ENCODE measurements at places on chromosomes 12 and 14.

GRCh38 chr12:106582641-106583230 is at the start of gene RFX4:
RFX4 (plus strand) TSS chr12:106583004; CDS start chr12:106583321, 317 bp downstream.
- no peak for DNase-seq

DNA sequence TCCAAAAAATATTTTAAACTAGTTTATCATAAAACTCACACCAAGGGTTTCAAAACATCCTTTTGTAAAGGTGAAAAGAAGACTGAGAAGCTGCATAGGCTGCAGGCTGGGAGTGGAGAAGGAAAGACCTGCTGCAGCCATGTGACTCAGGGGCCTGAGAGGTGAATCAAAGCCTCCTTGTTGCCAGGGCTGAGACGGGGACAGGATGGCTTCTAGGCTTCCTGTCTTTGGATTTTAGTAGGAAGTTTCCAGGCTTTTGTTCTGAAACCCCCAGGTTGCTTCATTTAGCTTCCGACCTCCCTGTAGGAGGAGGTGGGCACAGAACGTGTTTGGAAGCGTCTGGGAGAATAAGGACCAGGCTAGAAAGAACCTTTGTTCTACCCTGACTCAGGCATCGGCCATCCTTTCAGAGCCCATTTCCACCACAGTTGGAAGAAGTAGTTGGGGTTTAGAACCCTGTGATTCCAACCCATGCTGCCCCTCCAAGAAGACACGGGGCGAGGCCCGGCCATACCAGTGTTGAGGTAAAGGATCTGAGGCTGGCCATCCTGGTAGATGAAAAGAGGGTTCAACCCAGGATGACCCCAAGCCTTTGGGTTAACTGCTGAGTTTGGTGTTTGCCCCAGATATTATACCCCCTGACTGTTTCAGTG is 122.4 kb downstream of the SLC25A47 start:
- DNase-seq, result no peak

- no peak for DNase-seq
Measured at GRCh38 chr12:111056618-111057521, 136.5 kb upstream of the MYL2 start.

DNA sequence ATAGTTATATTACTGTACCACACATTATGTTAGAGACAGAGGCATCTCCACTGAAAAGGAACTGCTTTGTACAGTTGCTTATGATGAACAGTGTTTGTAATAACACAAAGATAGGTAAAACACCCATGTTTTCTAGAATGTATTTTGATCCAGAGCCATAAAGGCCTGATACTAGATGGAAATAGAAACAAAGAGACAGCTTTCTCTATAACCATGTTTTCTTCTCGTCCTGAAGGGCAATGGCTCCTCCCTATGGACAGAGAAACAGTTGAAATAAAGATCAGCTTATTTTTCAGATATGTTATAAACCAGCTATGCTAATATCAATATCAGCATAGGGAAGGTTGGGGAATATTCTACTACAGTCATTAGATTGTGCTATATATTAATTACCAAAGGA is 109.2 kb downstream of the ATXN7L3B start:
- no peak for DNase-seq

GRCh38 chr12:21265932-21266331 is 68.8 kb downstream of the SLCO1A2 start:
- no peak for DNase-seq

DNA sequence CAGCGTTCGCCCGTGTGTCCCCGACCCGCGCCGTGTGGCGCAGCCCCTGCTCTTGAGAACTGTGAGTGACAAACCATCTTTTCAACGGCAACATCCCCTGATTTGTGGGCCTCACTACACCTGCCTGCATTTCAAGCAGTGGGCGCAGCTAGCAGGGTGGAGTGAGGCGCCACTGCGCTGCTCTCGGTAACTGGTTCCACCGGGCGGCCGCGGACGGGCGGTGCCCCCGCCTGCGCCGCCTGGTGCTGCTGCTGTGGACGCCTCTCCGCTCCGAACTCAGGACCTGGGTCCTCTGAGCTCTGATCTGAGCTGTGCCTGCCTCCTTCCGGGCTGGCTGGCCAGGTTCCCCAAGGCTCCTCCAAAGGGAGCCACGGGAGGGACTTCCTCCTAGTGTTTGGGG is 5.9 kb upstream of the DEGS2 start:
- no peak for DNase-seq

DNA sequence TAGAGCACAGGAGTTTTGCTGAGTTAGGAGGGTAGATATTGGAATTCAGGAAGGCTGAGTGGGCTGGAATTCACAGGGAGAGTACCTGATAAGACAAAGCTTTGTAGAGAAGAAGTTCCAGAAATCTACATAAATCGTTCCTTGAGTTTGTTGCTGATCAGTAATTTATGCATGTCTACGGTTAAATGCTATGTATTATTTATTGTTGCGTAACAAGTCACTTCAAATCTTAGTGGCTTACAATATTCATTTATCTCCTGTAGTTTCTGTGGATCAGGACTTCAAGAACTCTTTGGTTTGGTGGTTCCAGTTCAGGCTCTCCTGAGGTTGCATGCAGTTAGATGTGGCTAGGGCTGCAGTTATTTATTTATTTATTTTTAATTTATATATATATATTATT is 7.8 kb downstream of the PUS7L start:
- no peak for DNase-seq

GRCh38 chr12:57609101-57609780 is 2.0 kb upstream of the ARHGEF25 start:
- no peak for DNase-seq

- no peak for DNase-seq
Measured at GRCh38 chr14:101219896-101220703, 316.6 kb upstream of the RTL1 start.

- DNase-seq, result no peak
Measured at GRCh38 chr12:73076760-73077159, 804.6 kb downstream of the TRHDE start.

- DNase-seq, result no peak
Measured at GRCh38 chr14:50624447-50624846, 43.7 kb downstream of the SAV1 start.

- DNase-seq, result no peak
Measured at GRCh38 chr14:89589400-89590118, 172.5 kb upstream of the FOXN3 start.

- no peak for DNase-seq
Measured at GRCh38 chr12:38139456-38139855, 177.1 kb upstream of the ALG10B start.

DNA sequence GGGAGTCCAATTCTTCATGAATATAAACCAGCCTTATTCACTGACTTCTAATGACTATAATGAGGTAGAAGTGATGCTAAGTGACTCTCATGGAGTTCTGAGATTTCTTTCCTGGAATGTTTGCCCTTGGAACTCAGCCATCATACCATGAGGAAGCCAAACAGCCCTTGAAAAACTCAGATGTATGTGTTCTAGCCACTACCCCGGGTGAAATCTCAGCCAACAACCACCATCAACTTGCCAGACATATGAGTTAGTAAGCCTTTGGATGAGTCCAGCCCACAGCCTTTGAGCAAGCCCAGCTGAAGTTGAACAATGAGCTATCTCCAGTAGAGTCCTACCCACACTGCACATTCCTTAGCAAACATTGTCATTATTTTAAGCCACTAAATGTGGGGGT is 149.5 kb downstream of the SLC6A15 start:
- no peak for DNase-seq

GRCh38 chr14:100410056-100410565 is 87.0 kb downstream of the SLC25A47 start:
- no peak for DNase-seq

DNA sequence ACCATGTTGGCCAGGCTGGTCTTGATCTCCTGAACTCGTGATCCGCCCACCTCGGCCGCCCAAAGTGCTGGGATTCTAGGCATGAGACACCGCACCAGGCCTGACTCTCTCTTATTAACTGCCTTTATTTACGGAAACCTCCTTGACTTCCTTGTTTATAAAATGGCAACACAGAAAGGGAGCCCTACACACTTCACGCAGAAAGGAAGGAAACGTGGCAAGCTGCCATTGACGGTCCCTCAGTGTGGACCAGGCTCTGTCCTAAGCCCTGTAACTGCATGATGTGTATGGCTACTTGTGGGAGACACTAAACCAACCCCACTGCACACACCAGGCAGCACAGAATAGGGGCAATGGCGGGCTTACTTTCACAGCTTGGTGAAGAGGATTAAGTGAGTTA is 11.7 kb downstream of the CINP start:
- no peak for DNase-seq

- no peak for DNase-seq
Measured at GRCh38 chr12:19082365-19082911, 47.1 kb upstream of the PLEKHA5 start.

GRCh38 chr12:125282921-125283320 is 217.7 kb downstream of the AACS start:
- DNase-seq, result no peak

DNA sequence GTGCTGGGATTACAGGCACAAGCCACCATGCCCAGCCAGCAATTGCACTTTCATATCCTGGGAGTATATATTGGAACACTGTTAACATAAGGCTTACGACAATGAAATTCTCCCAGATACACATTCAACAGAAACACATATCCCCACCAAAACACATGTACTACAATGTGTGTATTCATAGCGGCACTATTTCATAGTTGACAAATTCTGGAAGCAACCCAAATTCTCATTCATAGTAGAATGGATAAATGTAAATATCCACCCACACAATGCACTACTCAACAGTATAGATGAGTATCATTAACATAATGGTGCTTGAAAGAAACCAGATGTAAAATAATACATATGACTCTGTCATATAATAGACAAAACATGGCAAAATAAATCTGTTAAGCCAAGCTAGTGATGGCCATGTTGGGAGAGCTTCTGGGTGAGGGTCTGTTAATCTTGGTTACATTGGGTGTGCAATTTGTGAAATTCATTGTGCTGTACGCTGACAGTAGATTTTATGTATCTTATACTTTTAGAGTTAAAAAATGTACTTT is 2.6 kb upstream of the DNAAF2 start:
- DNase-seq, result no peak

DNA sequence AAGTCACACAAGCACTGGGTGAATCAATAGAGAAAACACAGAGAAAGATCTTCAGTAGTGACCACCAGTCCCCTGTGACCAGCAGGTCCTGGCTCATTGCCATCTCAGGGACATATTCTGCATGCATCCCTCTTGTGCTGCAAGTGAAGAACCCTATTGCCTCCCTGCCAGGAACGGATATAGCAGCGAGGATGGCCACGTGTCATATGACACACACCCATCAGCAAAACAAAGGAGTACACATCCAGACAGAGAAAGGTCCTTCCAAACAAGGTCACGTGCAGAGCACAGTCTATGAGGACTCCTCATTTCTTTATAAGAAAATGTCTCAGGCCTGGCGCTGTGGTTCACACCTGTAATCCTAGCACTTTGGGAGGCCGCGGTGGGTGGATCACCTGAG is 638.4 kb downstream of the FLRT2 start:
- DNase-seq, result no peak

DNA sequence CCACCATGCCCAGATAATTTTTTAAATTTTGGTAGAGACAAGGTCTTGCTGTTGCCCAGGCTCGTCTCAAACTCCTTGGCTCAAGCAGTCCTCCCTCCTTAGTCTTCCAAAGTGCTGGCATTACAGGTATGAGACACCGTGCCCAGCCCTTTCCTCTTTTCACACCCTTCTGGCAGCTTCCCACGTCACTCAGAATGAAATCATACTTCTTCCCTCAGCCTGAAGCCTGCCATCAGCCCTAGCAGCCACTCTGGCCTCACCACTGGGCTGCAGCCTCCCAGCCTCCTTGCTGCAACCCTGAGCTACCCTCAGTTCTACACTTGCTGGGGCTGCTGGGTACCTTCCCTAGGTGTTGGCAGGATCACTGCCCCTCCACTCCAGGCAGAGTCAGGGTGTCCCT is 18.2 kb downstream of the ANKRD9 start:
- DNase-seq, result no peak

DNA sequence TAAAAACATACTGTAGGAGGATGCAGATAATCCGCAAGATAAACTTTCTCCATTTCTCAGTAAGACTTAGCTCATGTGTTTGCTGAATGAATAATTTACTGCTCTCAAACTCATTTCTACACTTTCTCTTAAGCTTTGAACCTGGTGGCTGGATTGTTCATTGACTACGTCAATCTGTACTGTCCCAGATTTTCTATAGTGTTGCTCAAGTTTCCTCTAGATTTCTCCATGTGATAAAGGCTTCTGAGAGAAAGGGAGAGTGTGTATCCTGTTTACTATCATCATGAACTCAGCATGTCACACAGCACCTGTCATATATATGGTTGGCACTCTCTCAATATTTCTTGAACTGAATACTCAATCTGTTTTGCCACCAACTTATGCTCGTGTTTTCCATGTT is 518.0 kb upstream of the TBX3 start:
- DNase-seq, result no peak

DNA sequence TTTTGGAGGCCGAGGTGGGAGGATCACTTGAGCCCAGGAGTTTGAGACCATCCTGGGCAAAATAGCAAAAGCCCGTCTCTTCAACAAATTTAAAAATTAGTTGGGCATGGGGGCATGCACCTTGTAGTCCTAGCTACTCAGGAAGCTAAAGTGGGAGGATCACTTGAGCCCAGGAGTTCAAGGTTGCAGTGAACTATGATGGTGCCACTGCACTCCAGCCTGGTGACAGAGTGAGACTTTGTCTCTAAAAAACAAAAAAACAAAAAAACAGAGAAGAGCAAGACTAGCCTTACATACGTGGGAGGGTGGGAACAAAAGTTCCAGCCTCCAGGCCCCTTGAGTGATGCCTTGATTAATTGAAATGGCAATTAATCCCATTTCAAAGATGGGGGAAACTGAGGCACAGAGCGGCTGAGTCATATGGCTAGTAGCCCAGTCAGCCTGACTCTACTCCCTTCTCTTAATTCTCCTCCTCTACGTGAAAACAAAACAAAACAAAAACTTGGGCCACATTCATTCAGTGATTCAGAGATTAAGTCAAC is 3.3 kb upstream of the FAM222A start:
- DNase-seq, result no peak

- DNase-seq, result no peak
Measured at GRCh38 chr14:66758031-66758613, 250.2 kb downstream of the GPHN start.

GRCh38 chr14:33740531-33740930 is 210.3 kb downstream of the EGLN3 start:
- DNase-seq, result no peak

GRCh38 chr12:74775276-74775675 is 237.6 kb downstream of the ATXN7L3B start:
- no peak for DNase-seq

DNA sequence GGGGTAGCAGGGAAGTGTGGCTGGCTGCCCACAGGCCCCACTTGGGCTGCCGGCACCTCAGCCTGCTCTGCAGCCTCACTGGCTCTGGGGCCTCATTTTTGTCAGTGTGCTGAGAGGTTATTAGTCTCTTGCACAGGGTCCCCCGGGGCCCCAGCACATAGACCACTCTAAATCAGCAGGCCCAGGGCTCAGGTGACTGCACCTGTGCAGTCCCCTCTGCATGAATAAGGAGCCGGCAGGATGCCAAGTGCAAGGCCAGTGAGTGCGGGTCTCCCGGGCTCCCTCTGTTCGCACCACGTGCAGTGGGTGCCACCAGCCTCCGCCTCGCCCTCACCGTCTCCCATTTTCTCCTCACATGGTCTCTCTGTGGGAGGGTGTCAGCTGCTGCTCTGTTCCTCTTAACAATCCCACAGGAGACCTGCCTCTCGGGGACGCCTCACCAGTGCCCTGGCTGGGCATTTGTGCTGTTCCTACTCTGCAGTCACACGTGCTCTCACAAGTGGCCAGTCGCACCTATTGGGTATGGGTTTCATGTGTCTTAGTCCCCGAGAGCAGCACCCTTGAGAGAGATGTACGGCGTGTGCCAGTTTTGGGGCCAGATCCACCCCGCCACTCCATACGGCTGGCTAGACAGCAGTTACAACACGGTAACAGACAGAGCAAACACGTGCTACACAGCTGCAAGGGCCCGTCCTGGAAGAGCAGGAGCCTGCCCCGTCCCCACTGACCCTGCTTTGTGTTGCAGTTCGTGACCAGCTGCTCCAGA is 40.4 kb downstream of the MMAB start:
- DNase-seq, result no peak

Measured in left renal cortex interstitium (tissue), 4 donors.